ENCODE measurements at places on chromosomes 3 and 15.

GRCh38 chr3:71300951-71301393 is 282.6 kb downstream of the FOXP1 start:
- DNase-seq: no peak

GRCh38 chr3:57484563-57484962 is 59.6 kb downstream of the DNAH12 start:
- DNase-seq: no peak

GRCh38 chr3:153061938-153062528 is 100.0 kb upstream of the RAP2B start:
- DNase-seq: no peak

- no peak for DNase-seq
These were observed 26.9 kb downstream of the GYG1 start for GRCh38 chr3:149018247-149018646.

DNA sequence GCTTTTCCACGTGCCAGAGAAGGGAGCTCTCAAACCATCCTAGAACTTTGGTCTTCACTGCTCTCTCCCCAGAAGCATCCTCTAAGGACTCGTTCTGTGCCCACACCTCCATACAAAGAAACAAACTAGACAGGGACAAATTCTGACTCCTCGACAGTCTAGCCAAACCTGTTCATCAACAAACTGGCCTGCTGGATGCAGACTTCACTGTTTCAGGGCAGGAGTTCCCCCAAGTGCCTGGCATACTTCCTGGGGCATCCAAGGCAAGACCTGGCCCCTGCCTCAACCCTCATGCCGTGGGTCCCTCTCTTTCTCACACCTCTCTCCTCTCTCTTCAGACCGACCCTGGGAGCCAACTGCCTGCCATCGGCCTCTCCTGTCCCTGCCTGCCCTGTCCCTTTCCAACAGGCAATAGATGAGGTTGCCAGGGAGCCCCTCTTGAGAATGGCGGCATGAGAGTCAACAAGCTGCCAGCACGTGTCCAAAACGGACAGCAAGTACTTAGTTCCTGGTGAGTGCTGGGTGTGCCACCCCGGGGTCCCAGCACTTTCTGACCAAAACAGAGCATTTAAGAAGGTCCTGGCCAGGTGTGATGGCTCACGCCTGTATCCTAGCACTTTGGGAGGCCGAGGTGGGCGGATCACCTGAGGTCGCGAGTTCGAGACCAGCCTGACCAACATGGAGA is 79.1 kb upstream of the HES1 start:
- DNase-seq: no peak

DNA sequence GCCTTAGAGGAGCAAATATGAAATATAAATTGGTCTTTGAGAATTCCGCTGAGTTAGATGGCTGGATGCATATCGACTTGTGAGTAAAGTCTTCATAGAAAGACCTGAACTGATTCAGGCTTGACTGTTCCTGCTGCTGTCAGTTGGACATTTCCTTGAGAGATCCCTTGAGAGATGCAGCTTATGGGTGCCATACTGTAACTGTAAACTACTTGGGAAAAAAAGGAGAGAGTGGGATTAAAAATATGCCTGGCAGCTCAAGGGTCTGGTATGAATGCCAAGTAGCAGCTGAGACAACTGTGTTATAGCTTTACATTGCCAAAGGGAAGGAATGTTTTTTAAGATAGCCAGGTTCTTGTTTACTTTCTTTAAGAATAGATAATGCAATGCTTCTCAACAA is 926.6 kb downstream of the EPHA3 start:
- DNase-seq: no peak

GRCh38 chr3:78912687-78913086 is 855.1 kb downstream of the ROBO1 start:
- no peak for DNase-seq

DNA sequence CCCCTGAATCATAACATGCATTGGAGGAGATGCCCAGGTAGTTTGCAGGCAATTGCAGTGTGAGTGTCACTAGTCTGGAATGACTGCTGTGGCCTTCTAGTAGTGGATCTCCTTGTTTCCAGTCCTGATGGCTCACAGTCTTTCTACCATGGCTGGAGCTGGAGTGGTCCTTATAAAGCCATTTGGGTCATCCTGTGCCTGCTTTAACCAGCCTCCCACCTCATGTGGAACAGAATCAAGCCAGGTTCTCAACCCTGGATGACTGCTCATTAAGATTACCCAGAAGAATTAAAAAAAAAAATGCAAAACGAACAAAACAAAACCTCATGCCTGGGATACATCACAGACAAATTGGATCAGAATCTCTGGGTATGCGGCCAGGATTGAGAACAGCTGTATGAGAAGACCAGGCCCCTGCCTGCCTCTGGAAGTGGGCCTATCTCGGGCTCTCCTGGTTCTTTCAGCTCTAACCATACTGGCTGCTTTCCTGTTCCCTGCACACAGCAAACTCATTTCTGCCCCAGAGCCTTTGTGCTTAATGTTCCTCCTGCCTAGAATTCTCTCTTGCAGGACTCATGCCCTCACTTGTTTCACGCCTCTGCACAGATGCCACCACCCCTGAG is 96.4 kb downstream of the ITPR1 start:
- no peak for DNase-seq

DNA sequence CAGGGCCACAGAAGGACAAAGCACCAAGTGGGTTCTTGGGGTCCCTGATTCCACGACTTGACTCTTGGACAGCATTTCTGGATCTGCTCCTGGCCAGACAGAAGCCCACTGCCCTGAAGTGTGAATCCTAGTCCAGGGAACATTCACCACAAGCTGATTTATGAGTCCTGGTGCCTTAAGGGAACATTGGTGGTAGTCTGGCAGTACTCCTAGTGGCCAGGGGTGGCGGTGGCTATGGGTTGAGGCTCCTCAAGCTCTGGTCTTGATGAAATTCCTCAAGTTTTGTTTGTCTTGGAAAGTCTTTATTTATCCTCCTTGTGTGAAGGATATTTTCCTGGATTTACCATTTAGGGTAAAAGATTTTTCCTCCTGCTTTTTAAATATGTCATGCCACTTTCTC is 307.5 kb downstream of the PYDC2 start:
- DNase-seq: no peak

GRCh38 chr3:43326891-43327581 is 40.7 kb downstream of the SNRK start:
- no peak for DNase-seq

- no peak for DNase-seq
These were observed 12.7 kb downstream of the TKT start for GRCh38 chr3:53243165-53243564.

- no peak for DNase-seq
These were observed 120.6 kb upstream of the EPHA3 start for GRCh38 chr3:88986834-88987233.

DNA sequence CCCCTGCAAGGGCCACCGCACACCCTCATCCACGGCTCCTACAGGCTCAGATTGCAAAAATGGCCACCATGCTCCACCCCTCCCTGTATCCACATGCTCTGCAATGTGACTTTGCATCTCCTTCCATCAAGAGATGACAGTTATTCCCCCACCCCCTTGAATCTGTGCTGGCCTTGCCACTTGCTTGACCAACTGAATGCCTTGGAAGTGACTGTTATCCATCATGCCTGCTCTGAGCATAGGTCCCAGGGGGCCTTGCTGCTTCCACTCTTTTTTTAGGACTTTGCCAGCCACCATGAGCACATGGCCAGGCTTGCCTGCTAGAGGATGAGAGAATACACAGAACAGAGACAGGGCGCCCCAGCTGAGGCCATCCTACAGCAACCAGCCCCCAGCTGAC is 13.6 kb downstream of the HAPLN3 start:
- no peak for DNase-seq
